ENCODE measurements at places on chromosomes 7 and 10. TPM values are rescaled to one million over a fixed set of nuclear protein-coding genes. Genes with fewer than 3 reads are reported as not detected.
A peak's percentile ranks its signal among the peaks of the same experiment; 100 is the strongest.

ITIH5 gene
- 14.2 TPM for total RNA-seq

CBLL1 gene
- 54.7 TPM for total RNA-seq

STOX1 gene
- 1.8 TPM for total RNA-seq

GRCh38 chr7:155247479-155248365 lies 50.0 kb upstream of the INSIG1 start:
- DNase-seq, result no peak

DNA sequence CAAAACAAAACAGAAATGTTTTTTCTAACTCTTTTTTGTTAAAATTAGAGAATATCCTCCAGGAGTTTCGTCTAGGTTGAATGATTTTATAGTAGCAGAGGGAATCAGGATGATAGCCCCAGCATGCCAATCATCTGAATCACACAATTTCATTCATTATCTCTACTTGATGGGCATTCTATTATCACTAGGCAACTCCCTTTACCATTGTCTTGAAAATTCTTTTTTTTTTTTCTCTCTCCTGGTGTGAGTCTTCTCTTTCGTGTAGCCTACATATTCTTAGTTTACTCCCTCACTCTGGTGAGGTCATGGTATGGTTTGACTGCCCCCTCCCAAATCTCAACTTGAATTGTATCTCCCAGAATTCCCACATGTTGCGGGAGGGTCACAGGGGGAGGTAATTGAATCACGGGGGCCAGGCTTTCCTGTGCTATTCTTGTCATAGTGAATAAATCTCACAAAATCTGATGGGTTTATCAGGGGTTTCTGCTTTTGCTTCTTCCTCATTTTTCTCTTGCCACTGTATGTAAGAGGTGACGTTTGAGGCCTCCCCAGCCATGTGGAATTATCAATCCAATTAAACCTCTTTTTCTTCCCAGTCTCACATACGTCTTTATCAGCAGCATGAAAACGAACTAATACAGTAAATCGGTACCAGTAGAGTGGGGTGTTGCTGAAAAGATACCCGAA lies 105.0 kb downstream of the OTUD1 start:
- no peak for DNase-seq

- no peak for DNase-seq
These were observed 156.0 kb downstream of the FAM107B start for GRCh38 chr10:14618674-14619073.

OR2A7 gene
- total RNA-seq, result 0.27 TPM

DNA sequence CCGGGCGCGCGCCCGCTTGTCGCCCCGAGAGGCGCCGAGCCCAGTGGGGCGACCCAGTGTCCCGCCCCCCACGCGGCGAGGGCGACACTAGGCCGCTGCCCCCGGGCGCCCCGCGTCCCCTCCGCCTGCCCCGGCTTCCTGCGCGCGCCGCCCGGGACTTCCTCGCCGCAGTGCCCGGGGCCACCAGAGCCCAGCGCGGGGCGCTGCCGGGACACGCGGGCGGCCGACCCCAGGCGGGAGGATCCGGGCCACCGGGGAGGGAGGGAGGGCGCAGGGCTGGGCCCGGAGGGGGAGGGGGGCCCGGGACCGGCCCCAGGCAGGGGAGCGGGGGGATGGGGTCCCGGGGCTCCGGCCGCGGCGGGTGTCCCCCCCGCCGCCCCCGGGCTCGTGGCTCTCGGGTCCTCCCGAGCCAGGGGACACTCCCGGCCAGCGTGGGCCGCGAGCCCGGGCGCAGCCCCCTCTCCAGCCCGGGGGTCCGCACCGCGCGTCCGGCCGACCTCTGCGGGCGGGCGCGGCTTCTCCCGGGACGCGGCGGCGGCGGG lies 435 bp upstream of the PWWP2B start:
- DNase-seq, result peak; percentile 17

DNA sequence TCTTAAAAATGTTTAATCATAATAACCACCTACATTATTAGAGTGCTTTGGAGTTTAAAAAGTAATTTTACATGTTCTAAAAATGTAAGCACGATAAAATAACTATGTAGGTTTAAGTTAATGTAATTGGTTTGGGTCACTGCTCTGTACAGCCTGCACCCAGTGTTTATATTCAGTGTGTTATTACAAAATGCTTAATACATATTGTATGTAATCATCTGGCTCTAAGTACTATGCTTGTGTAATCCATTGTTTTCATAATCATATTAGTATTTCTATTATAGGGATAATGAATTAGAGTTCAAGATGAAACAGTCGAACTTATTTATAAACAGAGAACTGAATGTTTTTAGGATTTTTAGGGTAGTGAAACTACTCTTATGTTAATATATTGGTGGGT lies 13.1 kb downstream of the RPA3 start:
- no peak for DNase-seq

DNA sequence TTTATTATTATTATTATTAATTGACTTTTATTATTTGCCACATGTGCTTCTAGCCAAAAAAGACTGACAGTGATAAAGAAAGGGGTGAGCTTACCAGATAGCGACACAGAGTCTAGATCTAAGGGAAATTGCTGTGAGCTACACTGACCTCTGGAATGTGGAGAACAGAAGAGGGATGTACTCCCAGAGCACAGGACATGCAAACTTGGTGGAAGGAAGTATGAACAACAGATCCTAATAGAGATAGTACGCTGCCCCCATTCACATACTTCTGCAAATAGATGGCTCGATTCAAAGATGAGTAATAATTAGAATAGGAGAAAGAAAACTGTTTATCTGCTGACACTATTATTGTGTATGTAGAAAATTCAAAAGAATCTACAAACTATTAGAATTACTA lies 109.3 kb upstream of the HPS1 start:
- DNase-seq, result peak; percentile 11

GSTO2 gene
- 1.2 TPM for total RNA-seq

- DNase-seq, result no peak
These were observed 44.5 kb downstream of the KCNMA1 start for GRCh38 chr10:77592946-77593636.

- no peak for DNase-seq
These were observed 15.9 kb downstream of the YKT6 start for GRCh38 chr7:44216521-44217222.

- no peak for DNase-seq
These were observed 7.6 kb upstream of the ORAI2 start for GRCh38 chr7:102425639-102426267.

- DNase-seq, result no peak
These were observed 395.0 kb downstream of the ZWINT start for GRCh38 chr10:55966101-55966500.

- no peak for DNase-seq
These were observed 43.7 kb downstream of the CPXM2 start for GRCh38 chr10:123847686-123848432.

- DNase-seq, result no peak
These were observed 155.7 kb downstream of the LCOR start for GRCh38 chr10:96987842-96988175.

GRCh38 chr7:13904007-13904406 lies 85.5 kb downstream of the ETV1 start:
- DNase-seq, result peak; percentile 59

- no peak for DNase-seq
These were observed 16.8 kb upstream of the SLC16A12 start for GRCh38 chr10:89552213-89552612.

GRCh38 chr10:78851647-78852046 lies 217.1 kb upstream of the ZMIZ1 start:
- DNase-seq, result no peak

MRLN gene
- not detected for total RNA-seq

GRCh38 chr7:123198668-123199652 lies 809 bp downstream of the SLC13A1 start:
- no peak for DNase-seq

- DNase-seq, result no peak
These were observed 129.2 kb downstream of the STRA8 start for GRCh38 chr7:135362871-135363270.

DNA sequence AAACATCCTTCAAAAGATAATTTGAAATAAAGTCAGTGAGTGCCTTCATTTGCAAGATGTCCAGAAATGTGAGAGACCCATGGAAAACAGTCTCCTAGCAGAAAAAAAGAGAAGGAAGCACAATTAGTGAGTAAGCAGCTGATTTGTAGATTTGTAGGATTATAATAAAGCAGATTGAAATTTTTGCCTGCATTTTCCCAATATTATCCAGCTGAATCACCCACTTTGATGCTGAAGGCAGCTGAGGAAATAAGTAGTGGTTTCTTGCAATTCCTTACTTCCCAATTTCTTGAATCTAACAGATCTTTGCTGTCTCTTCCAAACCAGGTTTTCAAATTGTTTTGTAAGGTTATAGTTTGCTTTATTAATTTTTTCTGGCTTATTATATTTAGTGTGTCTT lies 181.4 kb downstream of the GNAT3 start:
- no peak for DNase-seq

LIPJ gene
- total RNA-seq, result not detected

DNA sequence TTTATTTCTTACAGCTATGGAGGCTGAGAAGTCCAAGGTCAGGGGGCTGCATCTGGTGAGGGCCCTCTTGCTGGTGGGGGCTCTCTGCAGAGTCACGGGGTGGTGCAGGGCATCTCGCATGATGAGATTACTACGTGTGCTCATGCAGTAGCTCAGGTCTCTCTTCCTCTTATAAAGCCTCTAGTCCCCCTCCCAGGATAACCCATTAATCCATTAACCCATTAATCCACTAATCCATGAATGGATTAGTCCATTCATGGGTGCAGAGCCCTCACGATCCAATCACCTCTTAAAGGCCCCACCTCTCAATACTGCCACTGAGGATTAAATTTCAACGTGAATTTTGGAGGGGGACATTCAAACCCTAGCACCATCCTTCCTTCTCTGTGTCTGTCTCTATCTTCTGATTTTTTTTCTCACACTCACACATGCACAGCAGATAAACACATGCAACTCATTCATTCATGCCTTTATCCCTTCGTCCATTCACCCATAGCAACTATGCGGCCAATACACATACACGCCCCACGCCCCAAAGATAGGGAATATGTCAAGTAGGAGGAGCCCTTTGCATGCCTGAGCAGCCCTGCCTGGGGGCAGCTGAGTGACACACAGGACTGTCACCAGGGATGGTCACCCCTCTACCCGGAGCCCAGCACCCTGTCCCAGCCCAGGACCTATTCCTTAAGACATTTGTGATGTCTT lies 86.5 kb downstream of the C10orf105 start:
- DNase-seq, result no peak

ADGRA1 gene
- total RNA-seq, result not detected

- peak; percentile 82 for DNase-seq
These were observed 41.7 kb upstream of the LOXL4 start for GRCh38 chr10:98309366-98310355.

ZP3 gene
- total RNA-seq, result 5.0 TPM

GRCh38 chr7:27950123-27950522 lies 210.2 kb downstream of the TAX1BP1 start:
- DNase-seq, result no peak

GRCh38 chr10:21520509-21520908 lies 5.0 kb downstream of the SKIDA1 start:
- no peak for DNase-seq

ABCC2 gene
- total RNA-seq, result 99.4 TPM

CTAGE4 gene
- not detected for total RNA-seq

GNAT3 gene
- total RNA-seq, result not detected

DNA sequence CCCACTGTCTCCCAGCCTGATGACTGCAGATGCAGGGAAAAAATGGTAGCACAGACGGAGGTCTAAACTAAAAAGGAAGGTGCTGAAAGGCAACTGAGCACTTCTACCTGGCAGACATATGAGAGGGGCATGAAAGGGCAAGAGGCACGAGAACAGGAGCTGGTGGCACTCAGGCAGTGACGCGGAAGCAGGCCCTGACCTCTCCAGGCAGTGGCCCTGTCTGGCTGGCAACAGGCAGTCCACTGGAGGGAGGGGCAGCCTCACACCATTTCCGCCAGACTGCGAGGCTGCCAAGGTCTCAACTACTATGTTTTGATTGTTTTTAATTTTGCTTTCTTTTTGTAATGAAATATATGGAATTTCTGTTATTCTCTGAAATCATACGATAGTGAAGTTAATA lies 23.3 kb downstream of the VSTM2A start:
- DNase-seq, result no peak

DNA sequence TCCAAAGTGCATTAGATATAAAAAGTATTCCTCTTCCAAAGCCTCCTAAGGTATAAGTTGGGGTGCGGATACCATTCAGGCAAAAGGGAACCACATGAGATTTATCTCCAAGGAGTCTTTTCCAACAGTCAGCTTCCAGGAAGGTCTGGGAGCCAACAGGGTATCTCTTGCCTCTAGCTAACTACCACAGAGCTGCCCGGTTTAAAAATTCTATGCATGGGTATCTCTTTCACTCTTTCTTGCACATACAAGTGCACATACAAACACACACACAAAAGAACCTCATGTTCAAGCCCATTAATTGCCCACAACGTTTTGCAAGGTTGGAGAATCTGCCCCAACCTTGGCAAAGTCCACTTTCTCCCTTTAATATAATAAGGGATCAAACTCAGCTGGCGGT lies 80.7 kb downstream of the CDK6 start:
- no peak for DNase-seq

DNA sequence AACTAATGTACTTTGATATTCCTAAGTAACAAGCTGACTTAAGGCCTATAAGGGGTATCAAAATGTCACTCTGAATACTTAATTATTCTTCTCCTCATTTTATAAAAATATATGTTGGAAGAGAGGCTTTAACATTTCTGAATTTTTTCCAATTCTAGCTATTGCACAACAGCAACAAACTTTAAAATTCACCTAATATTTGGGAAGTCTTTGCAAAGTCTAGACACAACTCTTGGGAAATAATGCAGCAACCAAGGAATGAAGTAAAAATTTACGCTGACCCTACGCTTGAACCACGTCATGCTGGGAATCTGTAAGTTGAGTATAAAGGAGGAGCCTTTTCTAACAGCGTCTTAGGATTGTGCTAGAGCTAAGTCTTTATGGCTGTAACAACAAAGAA lies 243.9 kb upstream of the IMMP2L start:
- no peak for DNase-seq

GRCh38 chr10:123017421-123018165 lies 8.8 kb downstream of the ACADSB start:
- DNase-seq, result no peak

GRCh38 chr7:36637417-36637816 lies 86.9 kb downstream of the AOAH start:
- no peak for DNase-seq

HOXA4 gene
- 0.83 TPM for total RNA-seq

DNA sequence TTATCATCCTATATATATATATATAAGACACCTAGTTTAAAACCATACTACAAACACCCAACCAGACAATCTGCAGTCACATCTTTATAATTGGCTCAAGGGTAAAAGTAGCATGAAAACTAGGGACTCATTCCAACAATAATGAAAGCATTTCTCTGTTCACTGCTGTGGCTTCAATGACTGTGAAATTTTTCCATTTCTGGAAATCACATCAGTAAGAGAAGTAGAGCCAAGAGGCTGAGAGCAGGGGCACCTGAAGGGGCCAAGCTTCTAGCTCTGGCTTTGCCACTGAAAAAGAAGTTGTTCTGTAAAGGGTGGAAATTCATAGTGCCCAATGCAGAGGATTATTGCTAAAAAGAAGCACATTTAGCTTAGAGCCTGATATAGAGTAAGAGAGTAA lies 158.6 kb upstream of the GLI3 start:
- DNase-seq, result peak; percentile 45

PTPN20 gene
- 5.6 TPM for total RNA-seq
